ENCODE measurements at places on chromosomes 3 and 15.

- DNase-seq, result no peak
Observed at GRCh38 chr3:46852334-46852720, 10.9 kb downstream of the MYL3 start.

GRCh38 chr15:78016860-78017259 is 60.7 kb downstream of the TBC1D2B start:
- no peak for DNase-seq

- peak; percentile 23 for DNase-seq
Observed at GRCh38 chr3:139173372-139174108, 128.8 kb upstream of the PRR23C start.

- DNase-seq, result no peak
Observed at GRCh38 chr3:170531657-170532335, 54.1 kb downstream of the SLC7A14 start.

- no peak for DNase-seq
Observed at GRCh38 chr15:25182736-25183445, 228.1 kb downstream of the SNRPN start.

GRCh38 chr3:34988296-34988695 is 651.0 kb upstream of the ARPP21 start:
- DNase-seq, result no peak

DNA sequence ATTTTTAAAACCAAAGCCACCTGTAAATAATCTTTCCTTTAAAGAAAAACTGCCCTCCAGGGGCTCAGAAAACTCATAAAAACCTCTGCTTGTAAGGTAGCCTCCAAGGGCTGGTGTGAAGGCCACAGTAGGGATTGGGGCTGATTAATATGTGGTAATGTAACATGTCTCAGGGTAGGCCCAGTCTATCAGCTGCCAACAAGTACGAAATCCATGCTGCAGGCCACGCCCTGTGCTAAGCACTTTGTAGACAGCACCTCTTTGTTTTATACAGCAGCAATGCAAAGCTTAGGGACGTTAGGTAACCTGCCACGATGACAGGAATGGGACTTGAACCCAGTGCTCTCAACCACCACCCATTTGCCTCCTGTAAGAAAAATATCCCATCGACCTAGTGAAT is 65.6 kb upstream of the PRICKLE2 start:
- no peak for DNase-seq

DNA sequence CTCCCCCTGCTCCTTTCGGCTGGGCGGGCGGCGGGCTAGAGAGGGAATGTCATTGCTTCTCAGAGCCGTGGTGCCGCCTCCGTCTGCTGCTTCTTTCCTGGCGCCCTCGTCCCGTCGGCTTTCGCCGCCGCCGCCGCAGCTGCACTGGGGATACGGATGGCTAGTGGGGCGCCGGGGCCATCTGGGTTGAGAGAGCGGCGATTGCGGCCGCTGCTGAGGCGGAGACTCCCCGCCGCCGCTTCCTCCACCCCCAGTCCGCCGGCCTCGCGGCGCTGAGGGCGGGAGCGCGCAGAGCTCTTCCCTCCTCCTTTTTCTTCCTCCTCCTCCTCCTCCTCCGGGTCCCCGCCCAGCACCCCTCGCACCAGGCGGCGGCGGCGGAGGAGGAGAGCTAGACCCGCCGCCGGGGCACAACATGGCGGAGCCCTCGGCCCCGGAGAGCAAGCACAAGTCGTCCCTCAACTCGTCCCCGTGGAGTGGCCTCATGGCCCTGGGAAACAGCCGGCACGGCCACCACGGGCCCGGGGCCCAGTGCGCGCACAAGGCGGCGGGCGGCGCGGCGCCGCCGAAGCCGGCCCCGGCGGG is at the start of gene STT3B:
Gene STT3B (plus strand): TSS at position 339 of the 582 bp plus-strand sequence. CDS start 74 bp downstream, at position 413.
- DNase-seq, result peak; percentile 49

- DNase-seq, result no peak
Observed at GRCh38 chr15:85737061-85737460, 57.7 kb downstream of the KLHL25 start.

DNA sequence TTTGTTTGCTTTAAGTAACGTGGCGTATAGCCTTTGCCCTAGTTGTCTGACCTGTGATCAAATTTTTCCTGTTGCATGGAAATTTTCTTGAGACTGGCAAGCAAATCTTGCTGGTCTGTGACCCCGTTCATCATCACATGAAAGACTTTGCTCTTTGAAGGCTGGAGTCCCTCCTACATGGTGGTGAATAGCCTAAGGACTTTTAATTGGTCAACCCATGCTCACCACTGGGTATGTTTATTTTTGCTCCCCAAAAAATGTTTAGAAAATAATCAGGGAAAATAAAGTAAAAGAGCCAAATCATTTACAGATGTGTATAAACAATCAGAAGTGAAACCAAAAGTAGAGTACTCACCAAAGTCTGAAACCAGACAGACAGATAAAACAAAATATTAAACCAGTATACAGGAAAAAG is 1075.3 kb upstream of the ALCAM start:
- DNase-seq, result no peak

- no peak for DNase-seq
Observed at GRCh38 chr3:161215185-161215584, 5.9 kb upstream of the NMD3 start.

- DNase-seq, result no peak
Observed at GRCh38 chr3:82736696-82737277, 975.3 kb upstream of the GBE1 start.

GRCh38 chr3:166696103-166696502 is 684.0 kb downstream of the ZBBX start:
- no peak for DNase-seq

DNA sequence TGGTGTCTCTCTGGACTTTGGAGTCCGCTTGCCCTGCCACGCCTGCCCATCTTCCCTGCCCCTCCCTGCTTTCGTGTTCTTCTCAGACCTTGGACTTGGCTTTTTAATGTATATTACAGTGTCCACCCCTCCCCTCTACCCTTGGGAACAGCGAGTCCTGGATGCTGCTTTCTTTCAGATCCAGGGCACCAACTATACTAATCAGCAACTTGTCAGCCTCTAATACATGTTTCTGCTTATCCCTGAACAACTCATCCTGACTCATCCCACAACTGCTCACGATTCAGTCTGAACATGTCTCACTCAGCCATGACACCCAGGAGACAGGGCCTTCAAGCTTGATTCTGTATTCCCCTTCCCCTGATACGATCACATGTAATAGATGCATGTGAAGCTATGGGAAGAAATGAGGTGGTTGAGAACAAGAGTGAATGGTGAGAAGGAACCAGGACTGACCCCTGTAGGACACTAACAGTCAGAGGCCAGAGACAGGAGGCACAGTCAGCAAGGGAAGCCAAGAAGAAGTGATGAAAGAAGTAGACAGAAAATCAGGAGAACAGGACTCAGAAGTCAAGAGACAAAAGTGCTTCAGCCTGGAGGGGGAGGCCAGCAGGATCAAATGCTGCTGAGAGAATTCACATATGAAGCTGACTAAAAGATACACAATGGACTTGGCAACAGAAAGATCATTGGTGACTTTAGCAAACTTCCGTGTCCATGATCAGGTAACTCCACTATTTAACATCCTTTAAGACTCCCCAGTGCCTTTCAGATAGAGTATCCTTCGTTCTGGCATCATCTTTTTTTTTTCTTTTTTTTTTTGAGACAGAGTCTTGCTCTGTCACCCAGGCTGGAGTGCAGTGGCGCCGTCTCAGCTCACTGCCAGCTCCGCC is 35.4 kb downstream of the BCL2L10 start:
- DNase-seq, result peak; percentile 59

- DNase-seq, result no peak
Observed at GRCh38 chr3:133935843-133936769, 40.4 kb upstream of the RAB6B start.

- no peak for DNase-seq
Observed at GRCh38 chr3:148439254-148439822, 258.4 kb upstream of the AGTR1 start.
